Spleen (tissue), 13 donors: ENCODE measurements at places on chromosomes 11 and 22. TPM values are rescaled to one million over a fixed set of nuclear protein-coding genes. Genes with fewer than 3 reads are reported as not detected.

DNA sequence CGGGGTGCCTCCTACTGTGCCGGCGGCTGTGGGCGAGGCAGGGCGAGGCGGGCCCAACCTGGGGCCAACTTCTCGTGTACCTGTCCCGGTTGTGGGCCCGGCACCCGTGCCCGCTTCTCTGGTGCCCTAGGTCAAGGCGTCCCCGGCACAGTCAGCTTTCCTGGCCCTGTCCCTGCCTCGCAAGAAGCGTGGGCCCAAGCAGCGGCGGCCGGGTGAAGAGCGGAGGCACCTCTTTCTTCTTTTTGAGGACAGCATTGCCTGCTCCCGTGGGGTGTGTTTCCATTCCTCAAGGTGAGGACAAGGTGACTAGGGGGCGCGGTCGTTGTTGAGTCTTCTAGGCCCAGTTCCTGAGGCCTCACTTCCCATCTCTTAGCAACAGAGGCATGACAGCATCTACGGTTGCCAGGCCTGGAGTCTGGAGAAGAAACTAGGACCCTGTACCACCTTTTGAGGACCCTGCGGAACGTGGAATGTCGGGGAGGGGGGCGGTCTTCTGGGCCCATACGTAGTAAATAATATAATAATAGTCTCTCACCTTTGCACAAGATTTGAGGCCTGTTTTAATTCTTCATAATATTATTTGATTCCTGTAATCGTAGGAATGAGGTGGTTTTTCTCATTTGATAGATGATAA is 418 bp downstream of the ACO2 start:
- H3K27ac ChIP-seq, result peak overlapping the region; percentile 93
- H3K4me3 ChIP-seq, result peak overlapping the region; percentile 96
- DNase-seq, result no peak
- H3K36me3 ChIP-seq, result peaks cover 4% of the 10 kb centered on the region
- peaks cover 21% of the 10 kb centered on the region for H3K4me1 ChIP-seq

GRCh38 chr11:44597358-44598012 is 32.0 kb downstream of the CD82 start:
- no peak for DNase-seq
- H3K36me3 ChIP-seq, result no peaks in the 10 kb centered on the region
- H3K27ac ChIP-seq, result peak overlapping the region; percentile 89
- H3K4me1 ChIP-seq, result peaks cover 87% of the 10 kb centered on the region
- H3K4me3 ChIP-seq, result no peak overlapping the region

MORC2 gene
- 21.0 TPM for total RNA-seq

DNA sequence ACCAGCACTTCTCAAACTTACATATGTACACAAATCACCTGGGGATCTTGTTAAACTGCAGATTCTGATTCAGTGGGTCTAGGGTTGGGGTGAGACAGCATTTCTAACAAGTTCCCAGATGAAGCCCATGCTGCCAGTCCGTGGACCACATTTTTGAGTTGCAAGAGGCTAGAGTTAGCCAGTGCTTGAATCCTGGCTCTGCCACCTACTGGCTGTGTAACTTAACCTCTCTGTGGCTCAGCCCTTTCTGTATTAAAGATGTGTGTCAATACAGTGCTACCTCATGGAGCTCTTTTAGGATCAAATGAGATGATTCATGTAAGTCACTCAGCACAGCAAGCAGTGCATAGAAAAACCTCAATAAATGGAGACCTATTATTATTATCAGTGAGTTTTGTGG is 90.2 kb upstream of the ISX start:
- H3K4me1 ChIP-seq, result no peaks in the 10 kb centered on the region
- no peaks in the 10 kb centered on the region for H3K27me3 ChIP-seq
- no peak for DNase-seq
- H3K36me3 ChIP-seq, result no peaks in the 10 kb centered on the region

DNA sequence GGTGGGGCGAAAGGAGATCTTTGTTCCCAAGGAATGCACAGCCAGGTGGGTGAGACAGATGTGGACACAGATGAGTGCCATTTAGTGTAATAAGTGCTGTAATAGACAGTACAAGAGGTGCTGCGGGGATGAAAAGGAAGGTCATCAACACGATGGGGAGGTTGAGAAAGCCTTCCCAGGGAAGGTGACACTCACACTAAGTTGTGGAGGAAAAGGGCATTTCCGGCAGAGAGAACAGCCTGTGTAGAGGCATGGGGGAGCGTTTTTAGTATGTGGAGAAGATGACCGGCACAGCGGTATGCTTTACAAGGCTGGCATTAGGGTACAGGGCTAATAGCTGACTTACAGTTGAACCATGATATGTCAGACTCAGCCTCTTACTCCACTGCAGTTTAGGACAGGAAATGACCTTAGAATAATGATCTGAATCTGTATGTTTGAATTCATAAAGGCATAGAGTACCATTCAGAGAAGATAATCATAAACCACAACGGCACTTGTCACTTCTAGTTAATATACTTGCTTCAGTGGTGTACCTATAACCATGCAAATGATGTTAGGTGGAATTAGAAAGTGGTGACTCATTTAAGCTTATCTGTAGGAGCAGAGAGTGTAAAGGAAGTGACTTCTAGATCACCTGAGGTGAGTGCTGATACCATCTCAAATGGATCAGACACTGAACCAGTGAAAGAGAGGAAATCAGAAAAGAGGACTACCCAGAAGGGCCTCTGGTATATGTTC is 60.6 kb downstream of the FAM83F start:
- H3K27ac ChIP-seq, result peak overlapping the region; percentile 47
- no peaks in the 10 kb centered on the region for H3K27me3 ChIP-seq
- no peak for DNase-seq

POU2AF3 gene
- 0.61 TPM for total RNA-seq

SAA4 gene
- not detected for total RNA-seq

VSIG2 gene
- total RNA-seq, result 1.5 TPM
